ENCODE measurements at places on chromosomes 16 and 17.

DNA sequence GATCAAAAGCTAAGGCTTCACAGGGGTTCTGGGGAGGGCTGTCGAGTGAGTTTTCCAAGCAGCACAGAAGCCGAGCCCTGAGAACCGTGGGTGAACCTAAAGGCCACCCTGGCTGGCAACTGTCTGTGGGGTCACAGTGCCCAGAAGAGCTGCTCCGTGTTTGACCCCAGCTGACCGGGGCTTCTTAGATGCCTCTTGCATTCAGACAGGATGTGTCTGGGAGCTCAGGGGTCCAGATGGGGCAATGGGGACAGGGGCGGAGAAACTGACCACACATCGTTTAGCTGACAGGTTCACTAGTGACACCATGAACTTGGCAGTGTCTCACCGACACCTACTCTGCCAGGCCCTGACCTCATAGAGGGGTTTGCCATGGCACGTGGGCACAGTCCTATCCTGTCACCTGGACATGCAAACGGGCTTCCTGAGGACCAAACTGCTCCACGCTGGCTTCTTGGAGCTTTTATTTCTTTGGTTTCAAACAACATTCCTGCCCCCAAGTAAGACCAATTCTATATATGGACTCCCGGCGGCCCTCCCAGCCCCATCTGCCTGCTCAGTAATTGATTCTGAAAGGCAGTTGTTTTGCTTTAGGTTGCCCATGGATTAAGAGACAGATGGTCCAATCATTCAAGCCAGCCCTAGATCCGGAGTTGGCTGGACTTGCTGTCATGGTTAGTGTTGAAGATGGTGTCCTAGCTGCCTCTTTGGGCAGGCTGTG lies 22.2 kb downstream of the WSCD1 start:
- no peak for DNase-seq

DNA sequence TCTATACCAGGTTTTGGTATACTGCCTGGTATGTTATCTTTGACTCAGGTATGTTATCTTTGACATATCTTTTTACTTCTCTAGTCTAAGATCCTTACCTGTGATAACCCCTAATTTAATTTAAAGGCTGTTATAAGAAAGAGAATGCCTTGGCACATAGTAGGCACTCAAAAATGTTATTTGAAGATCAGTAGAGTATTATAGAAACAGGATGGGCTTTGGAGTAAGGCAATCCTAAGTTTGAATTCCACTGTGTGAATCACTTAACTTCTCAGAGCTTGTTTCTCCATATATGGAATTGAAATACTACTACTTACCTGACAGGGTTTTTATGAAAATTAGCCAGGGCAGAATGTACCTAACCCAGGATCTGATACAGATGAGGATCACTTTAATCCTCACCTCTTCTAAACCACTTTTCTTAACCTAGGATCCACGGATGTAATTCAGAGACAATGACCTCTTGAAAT lies 1.2 kb downstream of the BRIP1 start:
- no peak for DNase-seq

GRCh38 chr16:89114159-89114981 lies 20.7 kb downstream of the ACSF3 start:
- DNase-seq: no peak

DNA sequence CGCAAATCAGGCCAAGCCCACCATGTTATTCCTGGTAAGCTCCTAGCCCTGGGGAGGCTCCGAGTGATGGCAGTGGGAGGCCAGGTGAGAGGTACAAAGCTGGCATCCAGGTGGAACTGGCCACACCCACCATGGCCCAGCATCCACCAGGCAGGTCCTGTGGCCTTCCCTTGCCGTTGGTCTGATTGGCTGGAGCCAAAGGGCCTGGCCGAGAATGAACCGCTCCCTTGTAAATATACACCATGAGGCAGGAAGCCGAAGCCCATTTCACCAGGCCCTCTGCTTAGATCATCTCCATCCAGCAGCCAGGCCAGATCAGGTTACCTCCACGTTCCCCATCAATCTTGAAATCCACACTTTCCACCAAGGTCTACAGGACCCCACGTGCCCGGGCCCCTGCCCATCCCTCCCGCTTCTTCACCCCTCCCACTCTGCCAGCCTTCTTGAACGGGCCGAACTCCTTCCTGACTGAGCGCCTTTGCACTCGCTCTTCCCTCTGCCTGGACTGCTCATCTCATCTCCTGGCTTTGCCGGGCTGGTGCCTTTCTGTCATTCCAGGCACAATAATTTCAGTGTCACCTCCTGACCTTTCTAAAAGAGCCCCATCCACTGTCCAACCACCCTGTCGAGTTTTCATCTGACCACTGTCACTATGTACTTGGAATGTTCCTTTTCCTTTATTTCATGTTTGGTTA lies 5.8 kb downstream of the SOCS1 start:
- DNase-seq: no peak

DNA sequence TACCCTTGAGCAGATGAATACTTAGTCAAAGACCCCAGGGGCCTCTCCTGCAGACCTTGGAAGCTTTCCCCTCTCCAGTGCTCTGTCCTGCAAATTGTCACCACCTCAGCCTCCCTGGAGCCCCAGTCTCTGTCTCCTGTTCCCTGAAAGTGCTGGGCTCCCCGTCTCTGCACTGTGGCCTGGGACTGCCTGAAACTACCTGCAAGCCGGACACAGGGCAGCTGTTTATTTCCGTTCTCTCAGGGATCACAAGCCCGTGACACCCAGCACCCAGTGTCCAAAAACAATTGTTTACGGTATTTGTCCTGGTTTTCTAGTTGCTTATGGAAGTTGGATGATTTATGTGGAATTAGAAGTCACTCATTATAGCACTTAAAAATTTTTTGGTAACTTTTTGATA lies 81.6 kb upstream of the CHMP6 start:
- no peak for DNase-seq

GRCh38 chr17:64492481-64493109 lies 4.3 kb downstream of the POLG2 start:
- no peak for DNase-seq

DNA sequence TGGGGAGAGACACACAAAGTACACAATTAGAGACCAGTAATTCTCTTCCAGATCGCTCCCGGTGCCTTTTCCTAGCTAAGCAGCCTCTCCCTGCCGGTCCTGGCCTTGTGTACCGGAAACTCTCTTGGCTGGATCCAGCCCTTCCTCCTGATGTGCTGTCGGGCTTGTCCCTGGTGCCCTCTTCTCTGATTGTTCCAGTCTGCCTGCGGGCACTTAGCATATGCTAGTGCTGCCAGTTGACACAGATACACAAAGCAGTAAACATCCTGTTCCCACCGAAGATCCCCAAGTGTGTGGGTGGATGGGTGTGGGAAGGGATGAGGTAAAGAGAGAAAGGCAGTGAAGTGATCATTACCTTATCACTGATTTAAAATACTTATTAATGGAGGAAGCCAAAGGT lies 9.7 kb downstream of the HS3ST3B1 start:
- no peak for DNase-seq

GRCh38 chr16:2786826-2787151 lies 571 bp downstream of the PRSS33 start:
- DNase-seq: no peak
